ENCODE measurements at places on chromosomes 5 and 9.
A peak's percentile ranks its signal among the peaks of the same experiment; 100 is the strongest.

DNA sequence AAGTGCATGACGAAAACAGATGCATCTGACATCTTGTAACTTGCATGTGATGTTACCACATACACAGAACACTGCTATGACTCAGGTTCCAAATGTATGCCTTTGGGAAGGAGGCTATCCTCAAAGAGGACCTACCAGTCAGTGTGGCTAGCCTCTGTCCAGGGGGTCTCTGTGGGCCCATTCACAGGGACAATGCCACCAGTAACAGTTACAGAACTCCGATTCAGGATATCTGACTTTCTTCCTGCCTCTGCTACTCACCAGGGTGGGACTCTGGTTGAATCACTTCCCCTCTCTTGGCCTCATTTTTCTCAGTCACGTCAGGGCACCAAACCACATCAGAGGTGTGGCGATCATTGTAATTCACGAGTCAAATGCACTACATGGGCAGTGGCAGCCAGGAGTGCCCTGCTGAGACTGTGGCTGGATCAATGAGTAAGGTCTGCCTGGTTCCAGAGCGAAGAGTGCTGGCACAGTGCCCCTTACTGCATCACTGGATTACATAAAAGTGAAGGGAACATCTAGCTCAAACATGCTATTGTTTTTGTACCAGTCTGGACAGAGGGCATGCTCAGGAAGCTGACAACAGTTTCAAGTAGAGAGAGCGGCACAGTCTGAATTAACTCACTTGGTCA is 13.2 kb downstream of the ATOX1 start:
- peak; percentile 99 for DNase-seq

DNA sequence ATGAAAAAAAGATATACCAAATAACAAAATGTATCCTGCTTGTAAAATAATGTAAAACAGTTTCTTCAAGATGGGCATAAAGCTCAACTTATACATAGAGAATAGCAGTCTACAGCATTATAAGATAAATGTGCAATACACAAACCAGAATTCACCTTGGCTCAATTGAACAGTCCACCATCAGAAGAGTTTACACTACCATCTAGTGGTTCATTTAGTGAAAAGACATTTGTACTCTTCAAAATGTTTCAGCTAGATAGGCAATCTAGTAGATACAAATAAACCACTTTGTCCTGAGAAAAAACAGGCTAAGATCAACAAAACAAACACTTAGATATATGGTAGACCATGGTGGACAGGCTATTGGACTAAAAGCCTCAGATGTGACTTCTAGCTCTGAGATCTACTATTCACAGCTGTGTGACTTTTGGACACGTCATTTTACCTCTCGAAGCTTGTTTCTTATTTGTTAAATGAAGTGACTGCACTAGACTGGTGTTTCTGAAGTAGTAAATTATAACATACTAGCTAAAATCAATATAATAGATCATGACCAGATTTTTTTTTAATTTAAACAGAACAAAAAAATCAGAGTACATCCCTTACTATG is 22.1 kb upstream of the TPD52L3 start:
- peak; percentile 44 for DNase-seq

DNA sequence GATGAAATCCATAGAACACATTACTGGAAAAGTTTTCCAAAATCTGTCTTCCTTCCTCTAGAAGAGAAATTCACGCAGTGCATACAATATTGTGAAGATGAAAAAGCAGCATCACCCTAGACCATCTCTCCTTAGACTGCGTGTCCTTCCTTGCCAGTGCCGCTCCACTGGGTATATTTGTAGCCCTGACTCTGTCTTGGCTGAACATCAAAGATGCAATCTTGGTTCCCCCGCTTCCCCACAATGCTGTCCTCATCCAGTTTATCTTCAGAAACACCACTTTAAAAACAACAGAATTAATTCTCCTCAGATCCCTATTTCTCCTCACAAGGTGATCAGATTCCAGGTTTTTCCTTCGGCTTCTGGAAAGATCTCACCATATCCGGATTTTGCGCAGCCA is 53.9 kb downstream of the ROR2 start:
- no peak for DNase-seq

- DNase-seq = no peak
These were observed 358.3 kb upstream of the IRX1 start for GRCh38 chr5:3237276-3237868.

GRCh38 chr9:14270358-14271092 is 43.4 kb downstream of the NFIB start:
- no peak for DNase-seq

GRCh38 chr9:137313326-137313936 is 11.4 kb upstream of the NRARP start:
- DNase-seq = no peak

- DNase-seq = peak; percentile 14
These were observed 97.4 kb downstream of the DAB2IP start for GRCh38 chr9:121748727-121749423.

- DNase-seq = peak; percentile 72
These were observed 57.4 kb upstream of the PRSS3 start for GRCh38 chr9:33737811-33738606.

GRCh38 chr9:113205861-113206260 is 15.2 kb downstream of the FKBP15 start:
- no peak for DNase-seq

- no peak for DNase-seq
These were observed 20.4 kb upstream of the SLC2A6 start for GRCh38 chr9:133499132-133499891.

DNA sequence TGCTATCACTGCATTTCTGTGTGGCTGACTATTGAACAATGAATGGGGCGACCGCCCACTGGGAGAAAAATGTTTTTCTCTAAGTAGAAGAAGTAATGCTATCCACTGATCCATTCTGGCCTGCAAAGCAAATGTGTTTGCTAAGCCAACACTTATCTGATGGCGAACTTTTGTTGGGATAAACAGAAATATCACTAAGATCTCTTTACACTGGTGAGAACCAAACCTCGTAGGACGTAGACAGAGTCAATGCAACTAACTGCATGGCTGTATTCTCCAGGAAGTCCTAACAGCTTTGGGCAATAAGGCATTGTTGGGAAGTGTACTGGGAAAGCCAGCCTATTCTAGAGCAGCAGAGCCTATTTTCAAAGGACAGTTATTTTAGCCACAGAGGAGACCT is 77.7 kb downstream of the ANKH start:
- no peak for DNase-seq

GRCh38 chr5:172694541-172694940 is 53.5 kb downstream of the NEURL1B start:
- DNase-seq = no peak

GRCh38 chr5:141714542-141715310 is 32.7 kb upstream of the ARAP3 start:
- DNase-seq = peak; percentile 36

DNA sequence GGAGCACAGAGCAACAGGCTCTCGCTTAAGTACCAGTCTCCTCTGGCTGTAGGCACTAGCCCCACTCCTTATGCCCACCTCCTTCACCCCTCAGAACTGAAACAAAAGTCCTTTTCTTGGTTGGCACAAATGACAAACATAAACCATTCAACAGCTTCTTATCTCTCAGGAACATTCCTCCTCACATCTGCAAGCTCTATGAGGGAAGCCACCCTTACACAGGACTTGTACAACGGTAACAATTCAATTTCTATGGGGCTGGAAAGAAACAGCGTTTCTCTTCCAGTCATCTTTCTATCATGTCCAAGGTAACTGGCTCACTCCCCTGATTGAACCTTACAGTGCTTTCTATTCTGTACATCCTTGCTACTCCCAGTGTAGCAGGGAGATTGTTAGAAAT is 74.1 kb downstream of the CSF2 start:
- no peak for DNase-seq

DNA sequence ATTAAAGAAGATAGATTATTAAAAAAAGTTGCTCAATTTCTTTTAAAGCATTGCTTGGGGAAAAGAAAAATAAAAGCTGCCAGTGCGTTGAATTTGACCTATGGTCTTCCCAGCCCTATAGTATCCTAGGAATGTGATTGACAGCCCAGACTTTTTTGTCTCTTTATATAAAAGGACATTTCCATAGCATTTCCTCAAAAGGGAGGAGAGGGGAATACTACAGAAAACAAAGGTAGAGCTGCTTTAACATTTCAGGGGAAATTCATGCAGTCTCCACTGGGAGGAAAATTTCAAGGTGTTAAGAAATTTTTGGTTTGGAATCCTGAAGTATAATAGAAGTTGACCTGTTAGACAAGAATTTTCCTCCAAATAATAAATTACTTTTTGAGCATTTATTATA is 17.9 kb upstream of the GPR151 start:
- no peak for DNase-seq

DNA sequence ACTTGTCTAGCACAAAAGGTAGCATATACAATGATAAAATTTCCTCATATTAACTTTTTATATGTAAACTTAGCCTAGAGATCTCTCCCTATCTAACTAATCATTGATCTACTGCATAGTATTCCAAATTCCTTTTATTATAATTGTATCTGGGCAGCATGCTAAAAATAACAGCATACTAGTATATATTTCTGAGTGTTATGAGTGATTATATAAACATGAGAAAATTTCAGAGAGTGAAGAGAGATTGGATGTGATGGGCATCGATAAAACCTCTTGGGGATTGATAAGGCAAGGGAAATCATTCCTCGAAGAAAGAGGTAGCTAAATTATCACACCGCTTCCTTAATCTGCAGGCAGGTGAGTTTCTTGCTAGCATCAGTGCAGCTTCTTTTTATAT is 158.2 kb downstream of the HMHB1 start:
- no peak for DNase-seq

DNA sequence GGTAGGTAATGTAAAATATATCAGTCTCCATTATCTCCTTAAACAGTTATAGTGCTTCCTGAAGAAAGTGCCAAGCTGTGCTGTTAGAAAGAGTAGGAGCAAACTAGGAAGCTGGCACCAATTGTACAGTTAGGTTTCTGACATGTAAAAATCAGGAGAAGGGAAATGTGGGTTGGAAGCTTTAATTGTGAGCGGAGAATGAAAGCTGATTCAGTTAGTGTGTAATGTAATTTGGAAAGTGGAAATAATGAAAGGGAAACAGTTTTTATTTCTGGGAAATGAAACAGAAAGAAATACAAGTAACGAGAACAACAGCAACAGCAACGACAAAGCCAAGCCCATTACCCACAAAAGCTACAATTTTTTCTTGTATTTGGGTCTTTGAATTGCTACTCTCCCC is 48.8 kb upstream of the JAK2 start:
- DNase-seq = no peak
